Activated CD8-positive, alpha-beta memory T cell treated with anti-CD3 and anti-CD28 coated beads for 1 hour (primary cell): ENCODE measurements at places on chromosomes 1 and 21.

DNA sequence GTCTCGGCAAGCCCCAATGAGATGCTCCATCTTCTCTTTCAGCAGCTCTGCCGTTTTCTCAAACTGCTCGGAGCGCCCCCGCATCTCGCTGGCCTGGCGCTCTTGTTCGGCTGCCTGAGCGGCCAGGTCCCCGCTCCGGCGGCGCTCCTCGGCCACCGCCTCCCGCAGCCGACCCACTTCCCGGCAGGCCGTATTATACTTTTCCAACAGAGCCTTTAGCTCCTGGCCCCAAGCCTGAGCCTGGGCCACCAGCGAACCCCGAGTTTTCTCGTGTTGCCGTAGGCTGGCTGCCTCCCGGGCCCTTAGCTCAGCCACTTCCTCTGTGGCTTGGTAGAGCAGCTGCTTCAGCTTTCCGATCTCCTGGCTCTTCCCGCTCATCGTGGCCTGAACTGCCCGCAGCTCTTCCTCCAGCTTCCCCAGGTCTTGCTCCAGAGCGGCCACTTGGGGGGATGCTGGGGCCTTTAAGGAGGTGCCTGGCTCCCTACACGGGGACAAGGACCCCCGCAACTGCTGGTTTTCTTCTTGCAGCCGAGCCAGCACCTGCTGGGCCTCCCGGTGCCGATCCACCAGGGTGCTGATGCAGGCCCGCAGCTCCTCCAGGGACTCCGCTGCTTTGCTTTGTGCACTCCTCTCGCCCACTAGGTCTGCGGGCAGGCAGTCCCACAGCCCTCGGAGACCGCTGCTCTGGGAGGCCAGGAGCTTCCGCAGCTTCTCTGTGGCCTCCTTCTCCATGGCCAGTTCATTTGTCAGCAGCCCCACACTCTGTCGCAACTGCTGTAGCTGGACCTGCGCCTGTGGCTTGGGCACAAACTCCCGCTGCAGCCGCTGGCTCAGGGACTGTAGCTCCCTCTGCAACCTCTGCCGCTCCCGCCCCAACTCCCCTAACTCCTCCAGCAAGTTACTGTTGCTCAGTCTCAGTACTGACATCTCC is 13.4 kb upstream of the PIAS3 start:
- DNase-seq: no peak

DNA sequence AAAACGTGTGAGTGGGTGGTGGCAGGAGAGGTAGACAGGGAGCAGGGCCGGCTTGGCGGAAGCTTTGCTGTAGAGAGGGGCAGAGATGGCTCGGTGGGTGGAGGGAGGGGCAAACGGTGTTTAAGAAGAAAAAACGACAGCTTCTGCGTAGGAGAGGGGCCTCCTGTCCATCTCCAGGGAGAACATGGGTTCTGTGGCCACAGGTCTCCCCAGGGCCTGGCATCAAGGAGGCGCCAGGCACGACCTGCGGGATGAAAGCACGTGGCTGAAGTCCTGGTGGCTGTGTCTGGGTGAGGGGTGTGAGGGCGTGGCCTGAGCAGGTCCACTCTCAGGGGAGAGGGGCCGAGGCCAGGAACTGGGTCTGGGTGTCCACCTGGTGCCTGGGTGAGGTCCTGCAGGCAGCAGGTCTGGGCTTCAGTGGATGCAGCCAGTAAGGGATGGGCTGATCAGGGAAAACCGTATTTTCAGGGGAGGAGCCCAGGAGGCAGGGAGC is 940 bp upstream of the PRKCZ start:
- DNase-seq: no peak

DNA sequence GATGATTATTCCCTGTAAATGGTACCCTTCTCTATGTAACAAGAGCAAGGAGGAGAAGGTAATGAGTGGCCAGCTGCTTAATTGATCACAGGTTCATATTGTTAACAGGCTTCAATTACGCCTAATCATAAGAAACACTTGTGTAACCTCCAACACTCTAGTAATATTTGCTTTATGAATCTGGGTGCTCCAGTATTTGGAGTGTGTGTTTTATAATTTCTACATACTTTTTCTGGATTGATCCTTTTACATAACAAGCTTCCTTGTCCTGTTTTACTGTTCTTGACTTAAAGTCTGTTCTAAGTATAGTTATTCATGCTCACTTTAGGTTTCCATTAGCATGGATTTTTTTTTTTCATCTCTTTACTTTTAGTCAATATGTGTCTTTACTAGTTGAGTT is 984.2 kb downstream of the AMY1C start:
- no peak for DNase-seq

GRCh38 chr1:91876781-91877573 is 9.0 kb downstream of the TGFBR3 start:
- no peak for DNase-seq

DNA sequence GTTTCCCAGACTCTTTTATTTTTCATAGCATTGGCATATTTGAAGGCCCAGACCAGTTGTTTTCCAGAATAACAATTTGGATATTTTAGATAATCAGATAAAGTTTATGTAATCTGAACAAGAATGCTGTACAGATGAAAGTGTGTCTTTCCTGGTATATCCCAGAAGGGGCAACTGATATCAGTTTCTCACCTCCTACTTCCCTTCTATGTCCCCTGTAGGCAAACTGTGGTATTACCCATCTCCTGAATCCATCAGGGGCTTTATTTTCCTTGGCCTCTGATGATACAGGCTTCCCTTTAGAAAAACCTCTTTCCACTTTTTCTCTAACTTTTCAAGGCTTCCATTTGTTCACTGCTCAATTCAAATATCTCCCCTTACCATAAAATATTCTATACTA is 87.5 kb upstream of the RGS1 start:
- no peak for DNase-seq

DNA sequence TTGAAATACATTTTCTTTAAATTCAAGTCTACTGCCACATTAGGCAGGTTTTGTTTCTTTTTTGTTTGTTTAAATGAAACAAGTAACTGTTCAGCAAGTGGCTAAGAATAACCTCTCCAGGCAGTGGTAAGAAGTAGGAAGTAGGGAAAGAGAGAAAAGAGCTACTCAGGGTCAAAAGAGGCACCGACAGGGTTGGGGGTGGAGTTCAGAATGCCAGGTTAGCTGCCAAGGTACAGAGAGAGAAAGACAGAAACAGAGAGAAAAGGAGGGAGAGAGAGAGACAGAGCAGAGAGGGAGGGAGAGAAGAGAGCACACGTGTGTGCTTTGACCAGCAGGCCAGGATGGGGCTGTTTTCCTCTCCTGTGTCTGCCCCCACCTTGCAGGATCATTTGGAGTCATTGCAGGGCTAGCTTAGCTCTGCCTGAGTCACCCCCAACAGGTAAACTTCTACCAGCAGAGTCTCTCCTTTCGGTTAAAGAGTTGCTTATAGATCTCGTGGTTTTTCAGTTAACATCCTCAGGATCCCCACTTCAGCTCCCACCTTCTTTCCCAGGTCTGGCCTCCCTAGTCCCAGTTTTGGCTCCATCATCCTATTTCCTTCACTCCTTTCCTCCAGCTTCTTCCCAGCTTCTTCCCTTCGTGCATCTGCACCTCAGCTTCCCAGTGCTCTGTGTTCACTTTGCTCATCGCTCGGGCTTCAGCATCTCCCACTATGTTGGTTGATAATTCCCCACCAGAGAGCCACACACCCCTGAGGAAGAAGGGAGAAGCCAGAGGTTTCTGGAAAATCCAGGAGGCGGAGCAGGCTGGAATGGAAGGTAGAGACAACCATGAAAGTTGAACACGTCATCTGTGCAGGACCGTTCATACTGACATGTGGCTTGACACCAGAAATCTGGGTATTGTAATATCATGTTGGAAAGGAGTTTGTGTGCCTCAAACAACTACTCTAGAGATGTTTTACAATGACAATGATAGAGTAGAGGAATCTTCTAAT is 21.8 kb upstream of the RAB4A start:
- DNase-seq: no peak

GRCh38 chr1:6131561-6131960 is 48.6 kb downstream of the CHD5 start:
- no peak for DNase-seq

DNA sequence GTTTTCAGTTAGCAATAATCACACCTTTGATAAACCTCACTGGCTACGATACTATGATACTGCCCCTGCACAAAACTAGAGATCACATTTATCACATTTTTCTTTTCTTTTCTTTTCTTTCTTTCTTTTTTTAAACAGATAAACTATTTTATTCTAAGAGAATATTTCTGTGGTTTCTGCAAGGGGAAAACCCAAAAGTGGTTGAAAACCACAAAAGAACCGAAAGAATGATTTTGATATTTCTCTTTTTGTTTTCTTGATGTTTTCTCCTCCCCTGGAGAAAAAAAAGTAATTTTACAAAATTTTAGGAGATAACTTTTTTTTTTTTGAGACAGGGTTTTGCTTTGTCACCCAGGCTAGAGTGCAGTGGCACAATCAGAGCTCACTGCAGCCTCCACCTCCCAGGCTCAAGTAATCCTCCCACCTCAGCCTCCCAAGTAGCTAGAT is 18.4 kb upstream of the FRRS1 start:
- DNase-seq: no peak
